ENCODE measurements at places on chromosomes 5 and 9.

GRCh38 chr9:86350006-86350760, 4.0 kb downstream of the TUT7 start:
- DNase-seq = no peak

DNA sequence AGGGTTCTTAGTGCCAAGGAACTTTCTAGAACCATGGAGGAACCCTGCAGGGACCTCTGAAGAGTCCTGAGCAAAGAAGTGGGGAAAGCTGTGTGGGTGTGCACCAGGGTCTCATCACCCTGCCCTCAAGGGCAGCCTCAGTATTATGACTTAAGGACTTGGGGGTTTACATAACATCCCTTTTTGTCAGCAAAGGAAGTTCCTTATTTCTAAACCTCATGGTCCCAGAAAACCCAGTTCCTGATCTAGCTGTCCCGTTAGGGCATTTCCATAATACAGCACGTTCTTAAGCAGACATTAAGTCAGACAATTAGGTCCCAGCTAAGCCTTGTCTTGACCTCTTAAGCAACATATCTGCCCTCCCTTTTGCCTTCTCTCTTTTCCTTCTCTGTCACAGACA, 57.3 kb downstream of the DAPK1 start:
- DNase-seq = no peak

- DNase-seq = no peak
These were observed 408.4 kb downstream of the NTRK2 start for GRCh38 chr9:85077944-85078343.

GRCh38 chr5:60820593-60821487, 23.2 kb downstream of the ELOVL7 start:
- DNase-seq = no peak

DNA sequence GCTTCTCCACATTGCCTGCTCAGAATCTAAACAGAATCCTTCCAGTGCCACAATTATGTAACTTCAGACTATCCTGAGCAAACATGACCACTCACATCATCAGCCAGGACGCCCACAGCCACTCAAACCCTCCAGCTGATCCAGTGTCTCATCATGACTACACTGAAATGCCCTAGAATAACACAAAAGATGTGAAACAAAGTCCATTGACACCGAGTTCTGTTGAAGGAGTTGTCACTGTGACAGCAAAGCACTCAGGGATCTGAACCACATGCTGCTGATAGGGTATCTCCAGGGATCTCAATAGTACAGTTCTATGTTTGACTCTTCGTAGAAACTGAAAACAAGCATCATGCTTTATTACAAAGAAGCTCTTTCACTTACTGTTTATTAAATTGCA, 150.2 kb downstream of the GABBR2 start:
- no peak for DNase-seq

DNA sequence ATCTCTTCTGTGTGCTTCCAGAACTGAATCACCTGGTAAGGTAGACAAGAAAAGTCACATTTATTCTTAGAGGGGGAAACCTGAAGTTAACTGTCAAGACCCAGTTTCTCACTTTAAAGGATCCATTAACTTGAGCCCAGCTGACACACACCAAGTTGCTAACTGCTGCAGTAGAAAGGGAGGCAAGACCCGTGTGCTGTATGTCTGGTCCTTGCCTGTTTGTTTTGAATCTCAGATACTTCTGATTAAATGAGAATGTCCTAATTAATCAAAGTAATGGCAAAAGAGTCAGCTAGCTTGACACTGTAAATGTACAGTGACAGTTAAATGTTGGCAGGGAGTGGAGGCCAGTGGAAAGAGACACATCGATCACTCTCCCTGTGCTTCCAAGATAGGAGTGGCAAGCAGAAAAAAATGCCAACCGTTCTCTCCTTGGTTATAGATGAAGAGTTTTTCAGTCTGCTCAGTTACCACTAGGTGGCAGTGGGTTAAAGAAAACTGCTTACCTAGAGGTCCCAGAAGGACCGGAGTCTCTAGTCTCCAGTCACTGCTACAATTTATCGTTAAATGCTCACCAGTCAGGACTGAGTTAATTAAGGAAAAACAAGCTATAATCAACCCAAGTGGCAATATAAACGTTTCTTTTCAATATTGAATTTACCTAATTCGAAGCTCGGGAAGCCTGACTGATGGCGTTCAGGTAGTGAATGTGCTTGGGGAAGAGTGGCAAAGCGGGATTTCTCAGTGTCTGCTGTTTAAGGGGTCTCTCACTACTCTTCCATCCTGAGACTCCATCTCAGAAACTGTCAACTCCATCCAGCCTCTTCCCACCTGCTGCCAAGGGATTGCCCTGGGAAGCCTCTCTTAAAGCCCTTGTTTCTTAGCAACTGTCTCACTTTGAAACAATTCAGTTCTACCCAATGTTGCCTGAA, 18.4 kb downstream of the LSM11 start:
- peak; percentile 20 for DNase-seq

DNA sequence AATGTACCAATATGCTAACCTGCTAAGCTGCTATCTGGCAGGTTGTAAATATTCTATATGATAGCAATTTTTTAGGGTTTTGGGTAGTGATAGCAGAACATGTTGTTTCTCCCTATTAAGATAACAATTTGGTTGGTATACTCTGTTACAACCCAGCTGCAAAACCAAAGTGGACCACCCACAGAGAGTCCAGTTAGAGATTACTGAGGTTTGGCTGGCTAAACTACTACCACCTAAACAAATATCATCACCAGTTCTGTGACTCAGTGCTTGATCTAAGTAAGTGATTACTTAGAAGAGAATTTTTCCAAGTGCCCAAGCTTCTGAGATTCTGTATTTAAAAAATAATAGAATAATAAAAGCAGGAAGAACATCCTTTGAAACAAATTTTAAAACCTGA, 72.3 kb downstream of the XRCC4 start:
- DNase-seq = no peak

GRCh38 chr5:120504057-120504456, 40.0 kb downstream of the PRR16 start:
- DNase-seq = no peak

GRCh38 chr5:172403817-172404216, 50.5 kb downstream of the SH3PXD2B start:
- no peak for DNase-seq

GRCh38 chr5:113118298-113118697, 141.7 kb downstream of the DCP2 start:
- no peak for DNase-seq

DNA sequence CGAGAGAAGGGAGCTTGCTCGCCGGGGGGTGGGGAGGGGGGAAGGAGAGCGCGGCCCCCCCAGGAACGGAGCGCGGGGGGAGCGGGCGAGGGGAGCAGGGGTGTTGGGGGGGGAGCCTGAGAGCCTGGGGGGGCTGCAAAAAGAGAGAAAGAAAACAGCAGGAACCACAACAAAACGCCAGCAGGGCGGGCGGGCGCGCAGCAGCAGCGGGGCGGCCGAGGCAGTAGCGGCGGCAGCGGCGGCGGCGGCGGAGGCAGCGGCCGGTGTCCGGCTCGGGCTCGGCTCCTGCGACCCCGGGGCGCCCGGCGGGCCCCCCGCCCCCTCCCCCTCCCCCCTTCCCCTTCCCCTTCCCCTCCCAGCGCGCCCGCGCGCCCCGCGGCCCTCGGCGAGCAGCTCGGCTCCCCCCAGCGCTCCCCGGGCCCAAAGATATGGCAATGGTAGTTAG, 1.6 kb downstream of the NR2F1 start:
- no peak for DNase-seq

DNA sequence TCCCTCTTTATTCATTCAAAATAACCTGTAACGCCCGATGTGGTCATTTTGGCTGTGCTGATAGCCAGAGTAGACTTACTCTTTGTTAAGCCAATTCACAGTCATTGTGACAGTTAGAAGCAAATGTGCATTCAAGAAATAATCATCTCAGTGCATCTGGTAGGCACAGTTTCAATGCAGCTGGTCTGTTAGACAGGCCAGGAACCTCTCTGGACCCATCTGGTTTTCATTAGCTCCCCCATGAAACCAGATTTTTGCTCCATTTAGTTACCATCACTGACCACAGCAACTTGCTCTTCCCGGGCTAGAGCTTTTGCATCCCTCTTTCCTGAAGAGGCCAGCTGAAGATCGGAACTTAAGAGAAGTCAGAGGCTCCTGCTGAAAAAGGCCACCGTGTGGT, 284.2 kb downstream of the NSG2 start:
- no peak for DNase-seq

DNA sequence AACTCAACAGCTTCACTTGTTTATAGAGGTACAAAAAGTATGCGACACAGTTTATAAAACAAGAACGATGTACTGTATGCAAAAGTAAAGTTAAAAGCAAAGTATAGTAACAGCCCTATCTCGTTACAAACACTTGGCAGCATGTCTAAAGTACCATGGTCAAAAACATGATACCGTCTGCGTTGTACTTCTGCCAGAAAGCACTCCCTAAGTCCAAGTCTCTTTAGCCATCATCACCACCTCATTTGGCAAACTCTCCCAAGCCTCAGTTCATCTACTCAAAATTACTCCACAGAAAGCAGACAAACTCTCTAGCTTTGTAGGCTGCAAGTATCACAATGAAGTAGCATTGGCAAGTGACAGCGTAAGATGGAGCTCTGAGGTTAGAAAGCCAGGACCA, 73.4 kb downstream of the NFIB start:
- DNase-seq = no peak

DNA sequence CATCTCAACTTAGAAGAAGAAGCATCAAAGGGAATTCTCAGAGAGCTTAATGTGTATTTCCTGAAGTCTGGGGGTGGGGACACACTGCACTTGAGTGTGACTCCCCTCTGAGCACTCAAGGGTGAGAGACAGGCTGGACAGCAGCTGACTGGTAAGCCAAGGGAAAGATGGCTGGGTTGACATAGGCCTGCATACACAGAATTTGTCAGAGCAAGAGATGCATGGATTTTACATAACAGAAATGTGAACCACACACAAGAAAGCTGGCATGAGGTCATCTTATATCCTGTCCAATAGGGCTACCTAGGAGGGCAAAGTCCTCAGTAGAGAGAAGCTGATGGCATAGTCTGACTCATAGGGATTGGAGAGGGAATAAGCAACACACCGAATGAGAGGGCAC, 114.3 kb upstream of the EPB41L4A start:
- no peak for DNase-seq

- no peak for DNase-seq
These were observed 52.4 kb downstream of the DMXL1 start for GRCh38 chr5:119123280-119123679.

GRCh38 chr5:8471581-8471980, 602.6 kb downstream of the MTRR start:
- no peak for DNase-seq

- DNase-seq = no peak
These were observed 1.9 kb downstream of the HDAC3 start for GRCh38 chr5:141634720-141635119.

- no peak for DNase-seq
These were observed 524.3 kb upstream of the GRAMD2B start for GRCh38 chr5:125898851-125899405.

GRCh38 chr5:26553079-26553478, 485.3 kb downstream of the CDH9 start:
- no peak for DNase-seq

All from stimulated activated naive CD8-positive, alpha-beta T cell treated with anti-CD3 and anti-CD28 coated beads, Interleukin-15, amount 100 ng/mL, for 72 hours (primary cell).